ENCODE measurements at places on chromosomes 12 and 14.

DNA sequence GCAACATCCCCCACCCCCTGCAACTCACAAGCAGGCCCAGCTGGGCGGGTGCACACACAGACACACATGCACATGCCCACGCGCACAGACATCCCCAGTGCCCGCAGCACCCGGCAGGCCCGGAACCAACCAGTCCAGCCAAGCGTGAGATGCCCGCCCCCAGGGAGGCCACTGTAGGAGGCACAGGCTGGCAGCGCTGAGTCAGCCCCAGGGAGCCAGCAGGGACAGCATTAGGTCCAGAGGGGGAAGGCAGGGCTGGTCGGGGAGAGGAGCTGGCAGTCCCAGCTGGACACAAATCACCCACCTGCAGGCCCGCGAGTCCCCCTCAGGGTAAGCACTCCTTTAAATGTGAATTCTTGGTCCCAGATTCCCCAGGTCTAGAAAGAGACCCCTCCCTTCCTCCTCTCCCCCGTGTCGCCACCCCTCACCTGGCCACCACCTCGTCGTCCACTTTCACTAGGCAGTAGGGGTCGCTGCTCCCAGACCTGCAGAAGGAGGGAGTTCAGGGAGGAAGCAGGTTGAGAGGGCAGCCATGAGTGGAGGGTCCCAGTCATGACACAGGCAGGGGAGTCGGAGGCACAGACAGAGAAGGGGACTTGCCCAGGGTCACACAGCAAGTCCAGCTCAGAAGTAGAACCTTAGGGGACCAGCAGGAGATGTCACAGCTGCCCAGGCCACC is 5.0 kb downstream of the RASAL1 start:
- DNase-seq = no peak

- peak; percentile 18 for DNase-seq
These were observed 736 bp downstream of the C14orf39 start for GRCh38 chr14:60485057-60485597.

GRCh38 chr14:58356268-58356667 is 39.5 kb upstream of the TOMM20L start:
- no peak for DNase-seq

DNA sequence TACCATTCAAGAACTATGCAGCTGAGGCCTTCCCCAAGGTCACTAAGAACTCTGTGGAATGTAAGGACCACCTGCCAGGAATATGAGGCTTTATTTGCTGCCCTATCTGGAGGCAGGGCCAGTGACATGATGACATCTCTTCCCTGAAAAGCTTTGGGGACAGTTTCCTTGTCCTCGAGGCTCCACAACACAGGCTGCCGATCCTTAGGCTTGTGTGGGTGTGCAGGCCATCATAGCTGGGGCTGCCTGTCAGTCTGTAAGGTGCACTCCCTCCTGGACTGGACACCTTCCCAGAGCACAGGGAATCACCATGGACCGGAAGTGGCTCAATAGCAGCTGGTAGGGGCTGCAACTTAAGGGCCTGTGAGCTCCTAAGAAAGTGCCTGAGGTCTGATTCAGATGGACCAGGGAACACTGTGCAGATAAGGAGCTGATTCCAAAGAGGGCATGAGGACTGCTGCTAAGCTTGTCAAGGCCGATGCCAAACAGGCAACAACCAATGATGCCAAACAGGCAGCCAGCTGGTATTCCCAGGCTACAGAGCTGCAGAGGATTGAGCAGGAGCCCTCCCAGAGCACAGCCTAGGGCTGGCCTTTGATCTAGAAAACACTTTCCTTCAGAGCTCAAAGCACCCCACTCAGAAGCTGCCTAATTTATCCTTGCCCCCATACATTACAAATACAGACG is 84.3 kb downstream of the CRACR2A start:
- DNase-seq = no peak

- no peak for DNase-seq
These were observed 84.6 kb downstream of the ARL6IP4 start for GRCh38 chr12:123064885-123065619.

DNA sequence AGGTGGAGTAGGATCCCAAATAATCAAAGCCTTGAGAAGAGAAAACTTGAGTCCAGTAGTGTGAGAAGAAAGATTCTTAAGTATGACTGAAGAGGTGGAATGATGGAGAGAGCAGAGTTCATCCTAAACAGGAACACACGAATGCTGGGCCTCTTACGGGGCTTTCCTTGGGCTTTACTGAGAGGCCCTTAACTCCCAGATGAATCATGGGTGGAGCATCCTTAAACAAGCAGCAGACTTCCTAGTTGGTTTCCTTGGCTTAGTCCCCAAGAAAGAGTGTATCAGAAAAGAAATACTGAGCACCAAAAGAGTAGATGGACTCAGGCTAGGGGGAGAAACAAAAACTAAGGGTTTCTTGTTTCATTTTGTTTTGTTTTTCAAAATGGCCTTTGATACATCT is 132.5 kb downstream of the GPR135 start:
- DNase-seq = no peak

GRCh38 chr12:2337031-2338010 is 284.5 kb downstream of the CACNA1C start:
- DNase-seq = no peak

DNA sequence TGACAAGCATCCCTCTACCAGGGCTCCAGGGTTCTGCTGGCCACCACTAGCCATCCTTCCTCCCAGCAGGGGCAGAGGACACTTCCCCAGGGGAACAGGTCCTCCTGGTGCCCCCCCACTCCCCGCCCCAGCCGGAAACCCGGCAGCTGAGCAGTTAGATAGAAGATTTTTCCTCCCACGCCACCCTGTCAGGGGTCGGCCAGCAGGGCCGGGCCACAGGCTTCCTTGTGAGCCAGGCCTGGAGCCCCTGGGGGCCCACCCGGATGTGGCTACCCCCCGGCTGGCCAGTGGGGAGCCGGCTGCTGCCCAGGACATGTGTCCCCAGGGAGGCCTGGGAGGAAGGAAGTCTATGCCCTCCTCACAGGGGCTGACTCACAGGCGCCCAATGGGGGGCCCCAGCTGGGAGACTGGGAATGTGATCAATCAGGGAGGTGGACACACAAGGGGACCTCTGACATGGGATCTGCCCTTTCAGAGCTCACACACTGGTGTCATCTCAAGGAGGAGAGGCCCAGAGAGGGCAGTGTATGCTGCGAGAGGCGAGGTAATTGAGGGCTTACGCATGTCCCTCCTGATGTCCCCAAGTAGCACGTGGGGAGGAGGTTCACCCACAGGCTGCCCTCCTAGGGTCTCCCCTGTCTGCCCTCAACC is 4.2 kb downstream of the SH2B3 start:
- no peak for DNase-seq

DNA sequence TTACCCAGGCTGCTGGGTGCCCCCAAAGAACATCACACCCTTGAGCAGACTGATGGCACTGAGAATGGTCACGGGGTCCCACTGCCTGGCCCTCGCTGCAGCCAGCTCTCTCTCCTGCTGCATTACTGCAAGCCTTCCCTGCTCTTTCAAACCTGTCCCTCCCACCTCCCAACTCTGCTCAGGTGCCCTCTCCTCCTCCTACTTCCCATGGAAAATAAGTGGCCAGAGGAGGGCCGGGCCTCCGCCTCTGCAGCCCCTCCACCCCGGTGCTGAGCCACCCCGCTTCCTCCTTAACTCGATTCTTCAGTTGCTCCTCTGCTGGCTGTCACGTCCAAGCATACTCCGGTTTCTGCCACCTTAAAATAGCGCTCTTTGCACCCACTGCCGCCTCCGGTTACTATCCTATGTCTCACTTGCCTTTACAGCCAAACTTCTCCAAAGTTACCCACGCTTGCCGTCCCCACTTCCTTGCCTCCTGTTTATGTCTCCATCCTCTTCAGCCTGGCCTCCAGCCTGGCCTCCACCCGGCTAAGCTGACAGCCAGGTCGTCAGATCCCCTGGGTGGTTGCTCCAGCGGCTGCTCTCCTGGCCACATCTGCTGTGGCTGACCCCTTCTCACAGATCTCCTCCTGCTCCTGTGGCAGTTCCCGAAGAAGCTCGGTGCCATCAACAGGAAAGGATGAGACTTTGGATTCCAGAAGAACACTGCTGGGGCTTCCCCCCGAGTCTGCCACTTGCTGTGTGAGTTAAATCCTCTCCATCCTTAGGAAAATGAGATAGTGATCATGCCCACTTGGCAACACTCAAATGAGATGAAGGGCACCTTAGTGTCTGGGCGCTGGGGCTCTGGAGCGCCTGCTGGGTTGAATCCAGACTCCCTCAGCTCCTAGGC is 7.7 kb downstream of the SMIM41 start:
- DNase-seq = no peak

- DNase-seq = no peak
These were observed 206.6 kb upstream of the RTL1 start for GRCh38 chr14:101109981-101110728.

DNA sequence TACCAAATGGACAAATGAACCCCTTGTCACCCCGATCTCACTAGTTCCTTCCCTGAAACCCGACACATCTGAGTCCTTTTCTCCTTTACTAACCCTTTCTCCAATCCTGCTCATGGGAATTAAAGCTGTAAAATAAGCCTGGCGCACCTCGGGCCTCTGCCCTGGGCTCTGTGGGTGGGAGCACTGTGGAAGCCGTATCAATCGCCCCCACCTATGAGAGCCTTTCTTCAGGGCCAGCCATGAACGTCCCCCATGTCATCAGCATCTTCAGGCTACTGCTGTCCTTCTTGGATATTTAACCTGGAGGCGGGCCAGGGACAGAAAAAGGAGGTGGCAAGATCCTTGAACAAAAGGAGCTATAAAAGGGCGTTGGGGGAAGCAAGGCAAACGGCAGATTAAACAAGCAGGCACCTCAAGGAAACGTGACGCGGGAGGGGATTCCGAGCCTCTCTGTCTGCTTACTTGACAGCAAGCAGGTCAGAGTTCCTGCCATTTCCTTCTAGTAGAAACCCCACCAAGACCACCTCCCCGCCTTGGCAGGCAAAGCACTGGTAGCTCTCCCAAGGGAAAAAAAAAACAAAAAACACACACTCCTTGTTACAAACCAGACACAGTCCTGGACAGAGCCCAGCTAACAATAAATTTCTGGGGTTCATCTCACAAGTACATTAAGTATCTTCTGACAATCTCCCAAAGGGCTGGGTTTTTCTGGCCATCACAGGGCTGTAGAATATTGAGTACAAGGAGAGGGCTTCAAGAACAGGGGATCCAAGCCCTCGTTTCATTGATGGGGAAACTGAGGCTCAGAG is 62.9 kb downstream of the DPF3 start:
- no peak for DNase-seq

GRCh38 chr12:131530422-131530821 is 180.5 kb upstream of the SFSWAP start:
- DNase-seq = no peak

GRCh38 chr12:132921685-132922084 is 34.3 kb upstream of the CHFR start:
- no peak for DNase-seq

DNA sequence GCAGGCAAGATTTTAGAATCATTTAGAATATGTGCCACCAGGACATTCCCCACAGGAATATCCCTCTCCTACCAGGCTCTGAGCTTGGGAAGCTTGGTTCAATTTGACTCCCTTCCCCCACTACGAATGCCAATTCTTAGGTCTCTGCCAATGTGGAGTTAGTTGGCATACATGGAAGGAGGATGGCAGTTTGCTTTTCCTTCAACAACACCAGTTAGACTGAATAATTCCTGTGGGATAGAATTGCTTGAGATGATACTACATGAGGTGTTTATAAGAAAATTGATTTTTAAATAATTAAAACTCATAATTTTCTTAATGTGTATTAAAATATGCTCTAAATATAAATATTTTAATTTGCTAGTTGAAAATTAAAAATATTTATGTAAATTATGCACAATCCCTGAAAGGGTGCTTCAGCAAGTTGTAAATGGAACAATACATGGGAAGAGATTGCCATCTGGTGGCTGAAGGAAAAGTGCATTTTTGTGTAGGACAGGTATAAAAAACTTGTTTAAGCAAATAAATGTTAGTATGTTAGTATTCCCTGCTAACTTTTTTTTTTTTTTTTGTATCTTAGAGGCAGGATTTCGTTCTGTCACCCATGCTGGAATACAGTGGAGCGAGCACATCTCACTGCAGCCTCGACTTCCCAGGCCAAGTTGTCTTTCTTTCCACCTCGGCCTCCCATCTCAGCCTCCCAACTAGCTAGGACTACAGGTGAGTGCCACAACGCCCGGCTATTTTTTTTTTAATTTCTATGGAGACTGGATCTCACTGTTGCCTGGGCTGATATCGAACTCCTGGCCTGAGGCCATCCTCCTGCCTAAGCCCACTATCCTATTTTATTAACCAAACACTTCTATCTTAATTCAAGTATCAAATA is 25.8 kb upstream of the STRAP start:
- peak; percentile 90 for DNase-seq

DNA sequence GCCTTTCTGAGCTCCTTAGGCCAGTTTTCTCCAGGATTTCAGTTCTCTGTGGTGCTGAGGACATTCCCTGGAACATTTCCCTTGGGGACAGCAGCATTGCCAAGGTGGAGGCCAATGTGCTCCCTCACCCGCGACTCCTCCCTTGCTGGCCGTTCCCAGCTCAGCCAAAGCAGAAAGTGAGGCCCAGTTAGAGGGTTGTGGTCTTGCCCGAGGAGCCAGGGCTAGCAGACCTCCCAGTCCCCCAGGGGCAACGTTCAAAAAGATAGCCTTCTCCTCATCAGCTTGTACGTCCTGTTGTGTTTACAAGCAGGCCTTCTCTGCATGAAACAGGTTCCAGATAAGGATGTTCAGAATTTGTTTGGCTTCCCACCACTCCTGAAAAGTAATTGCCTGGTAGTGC is 78.4 kb downstream of the SSPN start:
- DNase-seq = no peak

DNA sequence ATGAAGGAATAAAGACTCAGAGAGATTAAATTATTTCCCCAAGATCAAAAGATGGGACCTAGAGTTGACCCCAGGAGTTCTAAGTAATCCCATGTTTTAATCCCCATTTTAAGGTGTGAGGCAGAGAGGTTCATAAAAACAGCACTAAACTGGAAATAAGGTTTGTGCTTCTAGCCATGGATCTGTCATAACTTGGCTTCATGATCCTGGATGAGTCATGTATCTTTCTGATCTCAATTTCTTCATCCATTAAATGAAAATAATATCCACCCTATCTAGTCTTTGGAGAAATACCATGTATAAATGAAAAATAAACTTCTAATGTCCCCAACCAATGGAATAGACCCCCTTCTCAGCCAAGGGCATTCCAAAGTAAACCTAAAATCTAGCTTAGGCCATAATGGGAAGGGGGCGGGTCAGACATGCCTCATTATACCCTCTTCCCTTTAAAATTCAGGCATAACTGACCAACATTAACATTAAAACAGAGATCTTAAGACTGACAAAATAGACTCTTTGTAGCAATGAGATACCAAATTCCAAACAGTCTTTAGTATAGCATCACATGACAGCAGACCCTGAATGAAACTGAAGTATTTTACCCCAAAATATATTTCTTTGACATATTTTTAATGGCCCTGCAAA is 47.8 kb downstream of the SLC41A2 start:
- DNase-seq = no peak

GRCh38 chr14:35285168-35286002 is 6.8 kb upstream of the PSMA6 start:
- no peak for DNase-seq
